ENCODE measurements at places on chromosomes 2 and 18. TPM values are rescaled to one million over a fixed set of nuclear protein-coding genes. Genes with fewer than 3 reads are reported as not detected.

DNA sequence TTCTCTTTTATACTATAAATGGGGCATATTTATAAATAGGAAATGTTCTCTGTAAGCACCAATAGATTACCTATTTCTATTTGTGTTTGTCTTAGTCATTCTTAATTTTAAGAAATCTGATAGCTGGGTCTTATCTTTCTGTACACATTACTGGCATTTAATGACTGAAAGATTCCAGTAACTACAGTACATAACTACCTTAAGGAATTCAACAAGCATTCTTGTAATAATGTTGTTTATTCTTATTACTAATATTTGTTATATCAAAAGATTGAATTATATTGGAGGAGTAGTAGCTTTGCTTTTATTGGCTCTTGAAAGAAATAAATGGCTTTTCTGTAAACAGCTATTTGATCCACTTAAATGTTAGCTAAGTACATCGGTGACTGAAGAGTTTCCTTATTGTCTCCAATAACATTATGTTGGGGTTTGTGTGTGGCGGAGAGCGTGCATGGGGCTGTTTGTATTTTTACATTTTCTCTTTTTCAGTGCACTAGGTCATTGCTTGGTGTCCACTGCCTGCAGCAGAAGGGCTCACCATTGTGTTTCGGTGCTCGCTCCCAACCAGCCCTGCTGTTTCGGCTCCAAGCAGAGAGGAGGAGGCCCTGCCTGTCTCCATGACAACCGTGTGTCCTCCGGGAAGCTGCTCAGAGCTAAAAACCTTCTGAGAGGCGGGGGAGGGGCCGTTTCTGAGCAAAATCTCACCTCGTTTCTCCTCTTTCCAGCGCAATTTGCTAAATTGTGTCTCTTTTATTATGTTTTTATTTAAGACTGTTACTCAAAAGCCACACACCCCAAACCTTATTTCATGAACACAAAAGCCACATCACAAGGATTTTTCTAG lies 112.5 kb upstream of the SLC38A11 start:
- peak; percentile 60 for DNase-seq
- no peaks in the 10 kb centered on the region for H3K36me3 ChIP-seq
- H3K4me3 ChIP-seq, result peak overlapping the region; percentile 65
- H3K27me3 ChIP-seq, result no peaks in the 10 kb centered on the region

DNA sequence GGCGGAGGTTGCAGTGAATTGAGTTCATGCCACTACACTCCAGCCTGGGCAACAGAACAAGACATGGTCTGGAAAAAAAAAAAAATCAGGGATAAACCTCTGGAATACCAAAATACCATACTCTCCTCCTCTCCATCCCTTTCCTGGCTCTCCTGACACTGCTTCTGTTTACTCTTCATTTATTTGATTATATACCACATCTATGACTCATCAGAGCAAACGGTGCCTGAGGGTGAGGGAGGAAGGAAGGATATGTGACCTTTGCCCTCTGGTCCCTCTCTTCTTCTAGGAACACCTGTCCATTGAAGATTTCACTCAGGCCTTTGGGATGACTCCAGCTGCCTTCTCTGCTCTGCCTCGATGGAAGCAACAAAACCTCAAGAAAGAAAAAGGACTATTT lies 30.0 kb downstream of the VIL1 start:
- H3K27me3 ChIP-seq, result no peaks in the 10 kb centered on the region
- DNase-seq, result no peak
- H3K4me3 ChIP-seq, result no peak overlapping the region
- H3K36me3 ChIP-seq, result peaks cover 16% of the 10 kb centered on the region
- H3K27ac ChIP-seq, result no peak overlapping the region

DNA sequence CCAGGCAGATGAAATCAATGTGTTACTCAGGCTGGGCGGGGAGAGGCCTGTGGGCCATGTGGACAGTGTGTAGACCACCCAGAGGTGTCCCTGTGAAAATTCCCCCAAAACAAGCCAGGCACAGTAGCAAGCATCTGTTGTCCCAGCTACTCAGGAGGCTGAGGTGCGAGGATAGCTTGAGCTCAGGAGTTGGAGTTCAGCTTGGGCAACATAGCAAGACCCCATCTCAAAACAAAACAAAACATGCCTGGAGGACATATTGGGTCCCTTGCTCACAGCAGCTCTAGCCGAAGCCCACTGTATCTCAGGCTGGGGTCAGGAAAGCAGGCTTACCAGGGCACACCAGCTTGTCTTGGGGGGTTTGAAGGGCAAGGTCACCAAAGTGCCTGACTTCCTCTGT lies 4.3 kb upstream of the PTMA start:
- H3K4me1 ChIP-seq, result peaks cover 9% of the 10 kb centered on the region
- peaks cover 1% of the 10 kb centered on the region for H3K27me3 ChIP-seq
- H3K4me3 ChIP-seq, result peak overlapping the region; percentile 34
- no peak overlapping the region for H3K27ac ChIP-seq
- DNase-seq, result no peak

Gene NYAP2
- not detected for total RNA-seq

DNA sequence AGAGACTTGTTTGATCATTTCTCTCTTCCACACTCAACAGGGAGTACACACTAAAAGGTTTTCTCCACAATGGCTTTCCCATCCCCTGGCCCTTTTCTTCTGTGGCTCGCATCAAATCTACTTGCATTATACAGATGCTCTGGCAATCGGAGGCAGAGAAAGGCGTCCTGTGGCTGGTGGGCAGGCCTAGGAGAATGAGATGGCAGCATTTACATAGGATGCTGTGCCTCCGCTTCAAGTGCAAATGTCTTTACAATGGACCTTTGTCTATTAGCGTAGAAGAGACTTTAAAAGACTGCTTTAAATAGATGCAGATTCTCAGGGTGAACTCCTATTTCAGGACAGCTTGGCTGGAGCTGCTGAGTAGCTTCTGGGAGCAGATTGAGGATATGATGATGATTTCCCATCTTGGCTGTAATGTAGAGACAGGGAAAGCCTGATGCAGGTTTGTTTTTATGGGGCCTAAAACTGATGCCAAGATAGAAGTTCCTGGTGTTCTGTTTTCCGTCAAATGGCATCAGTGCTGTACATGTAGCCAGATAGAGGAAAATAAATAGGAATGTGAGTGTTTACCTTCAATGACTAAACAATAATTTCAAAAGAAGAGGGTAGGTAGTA lies 423.4 kb downstream of the RND3 start:
- DNase-seq, result no peak
- H3K4me1 ChIP-seq, result peaks cover 6% of the 10 kb centered on the region
- H3K27ac ChIP-seq, result no peak overlapping the region
- no peaks in the 10 kb centered on the region for H3K27me3 ChIP-seq

DNA sequence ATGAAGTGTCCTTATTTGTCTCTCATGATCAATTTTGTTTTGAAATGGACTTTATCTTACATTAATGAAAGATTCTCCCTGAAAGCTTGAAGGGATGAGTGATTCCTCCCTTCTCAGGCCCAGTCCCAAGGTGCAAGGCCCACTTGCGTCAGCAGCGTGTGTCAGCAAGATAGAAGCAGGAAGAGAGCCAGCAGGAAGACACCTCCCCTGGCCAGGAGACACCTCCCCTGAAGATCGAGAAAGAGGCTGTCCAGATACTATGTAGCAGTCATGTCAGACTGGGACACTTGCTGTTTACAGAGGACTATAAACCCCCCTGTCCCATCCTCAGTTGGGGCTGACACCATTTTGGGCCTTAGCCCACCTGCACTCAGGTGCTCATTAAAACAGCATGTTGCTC lies 38.3 kb downstream of the TIMM21 start:
- peaks cover 17% of the 10 kb centered on the region for H3K27me3 ChIP-seq
- peaks cover 20% of the 10 kb centered on the region for H3K4me1 ChIP-seq
- H3K27ac ChIP-seq, result no peak overlapping the region
- H3K36me3 ChIP-seq, result no peaks in the 10 kb centered on the region

Gene IL1F10
- not detected for total RNA-seq

Gene RNU2-63P
- total RNA-seq, result 13.0 TPM
